ENCODE measurements at places on chromosomes 4 and X.

GRCh38 chrX:131617182-131617581 is 73.3 kb downstream of the OR13H1 start:
- no peak for DNase-seq

- DNase-seq, result no peak
These were observed 191.4 kb downstream of the PPP3CA start for GRCh38 chr4:101155945-101156344.

- no peak for DNase-seq
These were observed 41.8 kb upstream of the CEP135 start for GRCh38 chr4:55906989-55907388.

DNA sequence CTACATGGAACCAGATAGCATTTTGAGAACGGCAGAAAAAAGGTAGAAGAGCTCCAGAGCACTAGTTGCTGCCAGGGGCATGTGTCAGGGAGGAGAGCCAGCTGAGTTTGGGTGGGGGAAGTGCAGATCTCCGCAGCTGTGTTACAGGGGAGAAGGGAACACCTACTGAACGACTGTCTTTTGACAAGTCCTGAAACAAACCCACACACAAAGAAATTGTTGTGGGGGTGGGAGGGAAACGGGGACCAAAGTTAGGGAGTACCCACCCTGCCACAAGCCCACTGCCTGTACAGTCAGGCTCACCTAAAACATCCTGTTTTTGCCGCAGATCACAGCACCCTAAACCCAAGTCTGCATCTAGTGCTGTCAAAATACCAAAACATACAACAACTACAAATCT is 55.5 kb downstream of the LEF1 start:
- no peak for DNase-seq

DNA sequence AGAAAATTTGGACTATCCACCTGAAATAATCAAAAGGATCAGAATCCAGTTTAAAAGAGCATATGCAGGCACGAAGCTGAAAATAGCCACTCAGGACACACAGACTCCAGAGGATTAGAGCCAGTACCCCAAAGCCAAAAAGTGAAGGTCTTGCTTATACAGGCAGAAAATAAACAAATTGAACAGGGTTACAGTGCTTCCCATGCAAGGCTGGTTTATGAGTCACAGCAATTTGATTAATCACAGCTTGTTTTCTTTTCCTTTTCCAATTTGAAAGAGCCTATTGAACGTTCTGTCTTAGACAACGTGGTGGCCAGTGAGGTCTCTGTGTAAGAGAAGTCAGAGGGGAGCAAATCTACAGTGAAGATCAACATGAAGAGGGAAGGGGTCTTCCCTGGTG is 10.2 kb downstream of the HGFAC start:
- DNase-seq, result no peak

DNA sequence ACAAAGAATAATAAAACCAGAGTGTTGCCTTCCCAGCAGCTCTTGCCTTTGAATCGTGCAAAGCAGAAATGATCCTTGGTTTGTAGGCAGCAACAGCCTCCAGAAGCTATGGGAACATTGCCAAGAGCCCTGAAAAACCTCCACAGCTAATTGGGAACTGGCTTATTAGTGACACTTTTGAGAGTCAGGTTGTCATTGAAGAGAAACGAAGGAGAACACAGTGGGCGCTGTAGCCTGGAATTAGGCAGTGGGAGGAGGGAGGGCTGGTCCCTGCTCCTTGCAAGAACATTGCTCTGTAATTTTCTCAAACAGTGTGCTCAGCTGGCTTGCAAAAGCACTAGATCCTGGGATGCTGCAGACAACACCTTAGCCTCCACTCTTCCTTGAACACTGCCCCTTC is 331.5 kb upstream of the EMCN start:
- no peak for DNase-seq

DNA sequence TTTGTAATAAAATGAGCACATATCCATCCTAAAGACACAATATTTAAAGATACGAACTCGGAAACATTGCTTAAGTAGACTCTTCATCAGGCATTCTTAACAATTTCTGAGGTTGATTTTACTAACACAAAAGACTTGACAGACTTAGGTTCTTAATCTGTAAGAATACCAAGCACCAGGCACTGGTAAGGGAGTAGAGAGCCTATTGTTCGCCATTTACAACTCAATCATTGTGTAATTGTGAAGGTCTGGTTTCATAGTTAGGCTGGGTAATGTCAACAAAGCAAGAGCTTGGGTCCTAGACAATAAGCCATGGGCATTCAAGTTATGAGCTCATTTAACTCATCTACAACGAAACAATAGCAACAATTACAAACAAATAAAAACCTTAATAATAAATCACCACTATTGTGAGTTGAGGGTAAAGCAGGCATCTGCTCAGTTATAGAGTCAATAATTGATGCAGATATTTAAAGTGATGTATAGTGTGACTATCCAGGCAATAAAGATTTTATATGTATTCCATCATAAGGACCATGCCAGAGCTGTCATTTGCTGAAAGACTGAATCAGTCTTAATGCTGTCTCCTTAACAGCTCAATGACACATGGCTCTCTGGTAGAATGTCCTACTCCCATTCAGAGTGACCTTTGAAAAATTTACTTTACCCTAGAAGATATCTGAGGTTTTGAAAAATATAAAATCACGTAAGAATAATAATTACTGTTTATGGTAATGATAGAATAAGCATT is 664.0 kb upstream of the PCDH7 start:
- no peak for DNase-seq

DNA sequence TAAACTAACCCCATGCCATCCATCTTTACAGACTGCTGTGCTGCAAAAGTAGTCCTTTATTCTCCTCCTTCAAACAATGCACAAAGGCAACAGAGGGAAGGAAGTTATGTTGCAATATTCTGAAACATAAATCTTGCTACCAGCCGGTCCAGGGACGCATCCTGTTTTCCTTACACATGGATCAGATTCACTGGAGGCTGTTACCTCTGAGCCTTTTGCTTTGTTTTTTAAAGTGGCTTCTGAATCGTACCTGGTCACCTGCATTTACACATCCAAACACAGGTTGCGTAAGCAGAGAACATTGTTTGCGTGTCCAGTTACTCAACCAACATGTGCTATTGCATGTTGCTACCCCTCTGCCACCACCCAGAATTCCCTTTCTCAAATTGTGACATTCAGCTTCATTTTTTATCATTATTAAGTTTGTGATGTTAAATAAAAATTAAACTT is 8.8 kb downstream of the PPARGC1A start:
- no peak for DNase-seq

- DNase-seq, result no peak
These were observed 18.2 kb downstream of the CFAP99 start for GRCh38 chr4:2436761-2437474.

- DNase-seq, result no peak
These were observed 25.0 kb downstream of the NKX1-1 start for GRCh38 chr4:1381181-1381621.

DNA sequence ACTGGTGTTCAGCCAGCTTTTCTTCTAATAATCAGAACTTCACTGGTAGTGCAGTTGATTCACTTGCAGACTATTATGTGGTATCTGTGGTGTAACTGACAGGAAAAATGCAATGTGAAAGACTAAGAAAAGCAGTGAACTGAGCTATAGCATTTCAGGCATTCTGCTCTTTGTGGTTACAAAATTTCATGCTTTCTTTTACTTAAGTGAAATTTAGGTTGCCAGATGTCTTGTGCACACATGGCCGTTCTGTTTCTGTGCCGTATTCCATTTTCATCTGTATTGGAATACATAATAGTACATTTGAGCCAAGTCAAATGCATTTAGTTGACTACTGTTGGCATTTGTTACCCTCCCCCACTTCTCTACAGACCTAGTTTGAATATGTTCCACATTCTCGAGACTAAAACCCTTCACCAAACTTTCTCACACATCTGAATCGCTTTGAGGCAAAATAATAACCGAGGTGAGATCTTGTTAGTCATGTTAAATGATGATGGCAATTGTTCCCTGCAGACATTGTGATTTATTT is 8.2 kb downstream of the RTL3 start:
- DNase-seq, result no peak

GRCh38 chr4:159272273-159273140 is 169.6 kb downstream of the RAPGEF2 start:
- no peak for DNase-seq

DNA sequence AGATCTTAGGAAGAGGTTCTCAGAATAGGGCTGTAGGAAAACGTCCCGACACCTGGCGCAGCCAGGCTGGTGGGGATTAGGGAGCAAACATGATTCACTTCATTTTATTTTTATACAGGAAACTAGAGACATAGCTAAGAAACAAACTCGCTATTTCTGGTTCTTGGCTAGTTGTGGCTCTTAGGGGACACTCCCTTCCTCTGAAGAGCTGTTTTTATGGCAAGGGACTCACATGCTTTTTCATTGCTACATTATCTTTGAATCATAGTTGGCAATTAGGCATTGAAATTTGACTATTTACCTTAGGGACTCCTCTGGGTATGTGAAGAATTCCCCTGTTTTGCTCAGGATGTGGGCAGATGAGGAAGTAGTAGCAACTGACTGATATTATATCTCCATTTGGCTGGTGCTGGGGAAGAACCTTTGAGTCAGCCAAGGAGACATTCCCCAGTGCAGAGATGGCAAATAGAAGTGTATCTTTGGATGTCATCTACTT is 174.5 kb downstream of the SMIM20 start:
- no peak for DNase-seq

GRCh38 chrX:130694983-130695382 is 208.0 kb downstream of the ENOX2 start:
- DNase-seq, result no peak

DNA sequence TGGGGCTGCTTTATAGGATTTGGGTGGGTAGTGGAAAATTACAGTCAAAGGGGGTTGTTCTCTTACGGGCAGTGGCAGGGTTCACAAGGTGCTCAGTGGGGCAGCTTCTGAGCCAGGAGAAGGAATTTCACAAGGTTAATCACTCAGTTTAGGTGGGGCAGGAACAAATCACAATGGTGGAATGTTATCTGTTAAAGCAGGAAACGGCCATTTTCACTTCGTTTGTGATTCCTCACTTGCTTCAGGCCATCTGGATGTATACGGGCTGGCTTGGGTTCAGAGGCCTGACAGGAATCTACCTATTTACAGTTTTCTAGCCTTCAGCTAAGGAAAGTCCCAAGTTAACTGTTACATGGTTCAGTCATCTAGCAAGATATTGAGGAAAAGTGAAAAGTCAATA is 1003.5 kb downstream of the STPG2 start:
- no peak for DNase-seq

DNA sequence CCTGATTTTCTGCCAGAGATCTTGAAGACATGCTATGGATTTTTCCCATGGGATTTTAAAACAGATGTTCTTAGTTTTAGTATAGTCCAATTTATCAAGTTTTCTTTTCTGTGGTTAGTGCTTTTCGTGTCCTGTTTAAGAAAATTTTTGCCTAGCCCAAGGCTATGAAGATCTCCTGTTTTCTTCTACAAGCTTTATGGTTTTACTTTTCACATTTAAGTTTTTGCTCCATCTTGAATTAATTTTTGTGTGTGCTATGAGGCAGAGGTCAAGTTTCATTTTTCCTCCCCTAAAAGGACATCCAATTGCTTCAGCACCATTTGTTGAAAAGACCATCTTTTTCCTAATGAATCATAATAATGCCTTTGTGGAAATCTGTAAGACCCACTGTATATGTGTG is 65.6 kb downstream of the POLR2B start:
- no peak for DNase-seq

DNA sequence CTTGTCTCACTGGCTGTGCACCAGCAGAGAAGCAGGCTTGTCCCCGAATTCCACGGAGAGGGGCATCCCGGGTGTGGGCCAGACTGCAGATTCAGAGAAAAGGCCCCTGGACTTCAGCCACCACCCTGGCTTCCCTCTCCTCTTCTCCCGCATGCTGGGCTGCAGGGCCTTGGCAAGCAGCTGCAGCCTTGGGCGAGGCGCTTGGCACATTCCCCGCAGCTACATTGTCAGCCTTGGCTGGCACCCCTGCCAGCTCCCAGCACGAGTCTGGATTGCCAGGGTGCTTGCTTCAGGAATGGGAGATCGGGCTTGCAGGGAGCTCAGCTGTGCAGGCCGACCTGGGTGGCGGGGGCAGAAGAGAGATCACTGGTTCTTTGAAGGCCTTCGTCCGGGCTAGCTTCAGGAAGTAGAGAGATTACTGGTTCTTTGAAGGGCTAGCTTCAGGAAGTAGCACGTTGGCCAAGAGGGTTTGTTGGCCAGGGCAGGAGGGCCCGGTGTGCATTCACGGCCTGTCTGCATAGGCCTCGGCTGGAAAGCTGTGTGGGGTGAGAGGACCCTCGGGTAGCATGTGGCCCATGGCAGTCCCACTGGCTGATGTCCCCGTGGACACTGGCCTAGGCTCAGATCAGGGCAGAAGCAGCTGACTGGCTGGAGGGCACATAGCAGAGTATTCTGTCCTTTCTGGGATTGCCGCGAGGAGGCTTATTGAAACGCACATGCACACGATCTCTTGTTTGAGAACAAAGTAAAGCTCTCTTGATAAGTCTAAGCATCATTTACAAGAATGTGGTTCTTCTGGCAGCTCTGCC is 2.7 kb downstream of the ABCD1 start:
- DNase-seq, result no peak

- peak; percentile 36 for DNase-seq
These were observed 7.3 kb upstream of the OPN1LW start for GRCh38 chrX:154136627-154137161.

GRCh38 chrX:53678667-53679066 is 7.9 kb downstream of the HUWE1 start:
- DNase-seq, result no peak

DNA sequence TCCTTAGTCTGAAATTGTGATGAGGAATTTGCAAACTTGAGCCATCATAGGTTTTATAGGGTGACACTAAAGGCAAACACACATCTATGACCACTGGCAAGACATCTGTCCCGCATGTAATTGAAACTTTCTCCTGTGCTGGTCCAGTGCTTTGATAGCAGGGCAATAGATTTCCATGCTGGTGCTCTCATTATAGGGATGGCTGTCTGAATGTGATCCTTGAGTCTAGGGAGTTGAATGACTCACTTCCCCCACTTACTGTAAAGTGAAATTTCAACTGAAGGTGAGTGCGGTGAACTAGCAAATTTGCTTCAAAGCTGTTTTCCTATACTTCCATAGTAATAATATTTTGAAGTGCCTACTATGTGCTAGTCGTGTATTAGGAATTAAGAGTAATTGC is 1630.0 kb downstream of the STIM2 start:
- no peak for DNase-seq

DNA sequence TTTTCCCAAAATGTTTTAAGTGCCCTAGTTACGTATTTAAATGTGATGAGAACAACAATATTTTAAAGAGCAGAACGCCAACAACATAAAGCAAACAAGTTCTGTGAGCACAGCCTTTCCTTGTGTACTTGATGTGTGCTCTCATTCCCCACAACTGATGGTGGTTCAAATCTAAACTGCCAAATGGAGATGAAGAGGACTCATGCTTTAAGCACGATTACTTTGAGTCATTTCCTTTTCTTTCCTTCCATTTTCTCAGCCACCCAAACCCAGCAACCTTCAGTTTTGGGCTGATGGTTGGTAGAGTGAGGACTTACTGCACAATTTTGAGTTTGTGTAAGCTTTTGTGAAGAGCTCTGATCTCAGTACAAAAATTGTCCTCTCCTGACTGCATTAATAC is 1.7 kb downstream of the NSD2 start:
- DNase-seq, result no peak

- peak; percentile 42 for DNase-seq
These were observed 11.4 kb downstream of the FTSJ1 start for GRCh38 chrX:48487362-48487798.

- DNase-seq, result no peak
These were observed 33.4 kb upstream of the SRD5A3 start for GRCh38 chr4:55312489-55313101.

GRCh38 chrX:57379296-57379695 is 92.8 kb downstream of the FAAH2 start:
- no peak for DNase-seq
